Thyroid gland (tissue), 4 donors: ENCODE measurements at places on chromosomes 4 and X.

DNA sequence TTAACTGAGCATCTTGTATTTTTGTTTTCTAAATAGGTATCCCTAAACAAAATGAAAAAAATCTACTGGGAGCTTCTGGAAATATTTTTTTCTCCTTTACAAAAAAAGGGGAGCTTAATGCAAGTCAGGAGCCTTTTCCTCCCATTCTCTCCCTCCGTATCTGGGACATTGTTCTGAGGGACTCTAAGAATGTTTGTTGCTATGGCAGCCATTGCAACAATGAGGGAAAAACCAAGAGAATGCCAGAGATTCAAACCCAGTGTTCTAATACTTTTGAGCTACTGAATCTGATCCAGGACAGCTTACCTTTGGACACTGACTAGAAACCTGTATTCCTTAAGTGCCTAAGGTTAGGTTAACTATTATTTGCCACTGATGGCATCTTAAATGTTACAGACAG is 485.7 kb upstream of the HS3ST1 start:
- DNase-seq, result no peak

- no peak for DNase-seq
These were observed 148.4 kb upstream of the SFRP2 start for GRCh38 chr4:153937289-153937688.

GRCh38 chrX:71214604-71215337 is 8.3 kb upstream of the GJB1 start:
- DNase-seq, result no peak

GRCh38 chrX:1274786-1275185 is 6.2 kb downstream of the CSF2RA start:
- no peak for DNase-seq

DNA sequence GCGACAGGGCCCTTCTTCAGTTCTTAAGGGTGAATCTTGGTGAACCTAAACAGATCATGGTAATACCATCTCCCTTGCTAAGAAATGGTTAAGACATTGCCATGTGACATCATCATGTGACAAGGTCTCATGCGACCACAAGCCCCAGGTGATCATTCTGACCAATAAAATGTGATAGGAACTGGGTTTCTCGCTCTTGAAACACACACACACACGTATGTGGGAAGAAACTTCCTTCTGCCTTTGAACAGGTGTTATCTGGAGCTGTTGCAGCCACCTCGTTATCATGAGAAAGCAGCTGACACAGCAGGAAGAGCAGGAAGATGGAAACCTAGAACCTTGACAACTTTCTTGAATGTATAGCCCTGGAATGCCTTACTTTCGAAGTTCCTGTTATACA is 10.2 kb downstream of the SOD3 start:
- no peak for DNase-seq

DNA sequence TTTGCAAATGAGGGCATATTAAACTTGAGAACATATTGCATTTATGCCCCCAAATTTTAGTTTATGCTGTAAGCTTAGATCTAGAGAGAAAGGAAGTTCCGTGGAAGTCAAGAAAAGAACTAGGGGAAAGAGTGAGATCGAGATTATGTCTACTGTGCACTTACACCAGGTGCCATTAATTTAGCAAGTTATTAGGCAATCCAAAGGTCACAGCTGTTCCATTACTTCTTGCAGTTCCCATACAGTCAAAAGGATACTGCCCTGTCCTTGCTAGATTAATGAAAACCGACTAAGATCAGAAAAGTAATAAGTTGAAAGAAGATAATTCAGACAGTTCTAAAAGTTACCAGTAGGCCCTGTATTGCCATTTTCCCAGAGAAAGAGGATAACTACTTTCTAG is 49.3 kb upstream of the SLC7A11 start:
- DNase-seq, result no peak

DNA sequence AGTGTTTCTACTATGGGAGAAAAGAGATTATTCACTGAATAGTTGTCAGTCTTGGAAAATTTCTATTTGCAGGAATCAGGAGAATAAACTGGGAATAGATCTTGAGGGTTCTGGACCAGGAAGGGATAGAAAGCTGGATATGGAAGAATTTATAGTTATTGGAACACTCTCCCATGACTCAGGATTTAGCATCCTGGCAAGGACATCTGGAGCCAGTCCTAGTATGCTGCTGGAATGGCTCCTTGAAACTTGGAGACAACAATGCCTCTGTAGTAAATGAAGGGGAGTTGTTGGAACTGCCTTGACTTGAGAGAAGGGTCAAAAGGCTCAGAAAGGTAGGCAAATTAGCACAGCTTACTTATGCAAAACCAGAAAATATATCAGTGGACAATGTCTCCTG is 23.5 kb upstream of the THOC2 start:
- DNase-seq, result peak; percentile 10

GRCh38 chr4:164058776-164059445 is 564.4 kb downstream of the TMA16 start:
- DNase-seq, result no peak

GRCh38 chr4:74466242-74466641 is 21.3 kb downstream of the AREG start:
- DNase-seq, result peak; percentile 44

DNA sequence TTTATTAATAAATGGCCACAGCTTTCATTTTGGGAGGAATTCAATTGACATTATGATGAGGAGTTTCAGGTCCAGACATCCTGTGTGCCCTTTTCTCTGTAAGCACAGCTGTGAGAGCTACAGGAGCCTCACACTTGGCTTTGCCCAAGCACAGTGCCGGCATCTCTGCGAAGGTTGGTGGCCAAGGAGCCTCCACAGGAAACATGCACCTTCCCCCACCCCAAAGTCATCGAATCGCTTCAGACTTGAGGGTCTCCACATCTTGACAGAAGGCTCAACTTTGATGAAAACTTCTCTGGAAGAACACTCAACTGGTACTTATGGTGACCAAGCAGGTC is 100.0 kb downstream of the SYNPO2 start:
- no peak for DNase-seq

- DNase-seq, result no peak
These were observed 102.5 kb downstream of the PTTG2 start for GRCh38 chr4:38062776-38063097.

GRCh38 chr4:52983563-52984303 is 121.6 kb downstream of the RASL11B start:
- DNase-seq, result no peak

- DNase-seq, result no peak
These were observed 103.0 kb downstream of the SNCA start for GRCh38 chr4:89733946-89734345.

GRCh38 chr4:109614466-109614865 is 54.4 kb downstream of the MCUB start:
- no peak for DNase-seq

GRCh38 chr4:80990851-80991250 is 39.7 kb upstream of the BMP3 start:
- no peak for DNase-seq

GRCh38 chr4:185710487-185710995 is 101.5 kb downstream of the SORBS2 start:
- no peak for DNase-seq
